Stimulated activated CD8-positive, alpha-beta memory T cell treated with anti-CD3 and anti-CD28 coated beads, Interleukin-7, amount 100 ng/mL, for 1 hour (primary cell): ENCODE measurements at places on chromosomes 13 and 19.

DNA sequence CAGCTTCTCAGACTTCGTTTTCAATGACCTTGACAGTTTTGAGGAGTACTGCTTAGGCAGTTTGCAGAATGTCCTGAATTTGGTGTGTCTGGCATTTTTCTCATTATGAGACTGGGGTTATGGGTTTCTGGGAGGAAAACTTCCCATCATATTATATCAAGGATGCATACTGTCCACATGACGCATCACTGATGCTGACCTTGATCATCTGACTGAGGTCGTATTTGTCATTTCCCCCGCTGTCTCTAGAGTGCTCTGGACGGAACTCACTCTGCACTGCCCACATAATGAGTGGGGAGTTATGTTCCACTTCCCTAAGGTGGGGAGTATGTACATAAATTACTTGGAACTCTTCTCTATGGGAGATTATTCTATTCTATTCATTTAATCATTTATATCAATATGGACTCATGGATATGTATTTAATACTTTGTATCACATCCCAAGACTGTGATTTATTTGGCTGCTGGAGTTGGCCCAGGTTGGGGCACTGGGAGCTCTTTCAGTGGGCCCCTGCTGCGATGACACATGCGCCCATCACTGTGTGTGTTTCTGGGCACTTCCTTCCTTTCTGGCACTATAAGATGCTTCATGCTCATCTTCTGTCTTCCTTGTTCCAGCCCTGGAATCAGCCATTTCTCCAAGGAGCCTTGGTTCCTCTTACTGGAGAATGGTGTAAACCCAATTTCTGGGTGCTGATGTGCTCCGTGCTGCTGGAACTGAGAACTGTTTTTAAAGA, 138.6 kb downstream of the MIPEP start:
- DNase-seq: no peak

DNA sequence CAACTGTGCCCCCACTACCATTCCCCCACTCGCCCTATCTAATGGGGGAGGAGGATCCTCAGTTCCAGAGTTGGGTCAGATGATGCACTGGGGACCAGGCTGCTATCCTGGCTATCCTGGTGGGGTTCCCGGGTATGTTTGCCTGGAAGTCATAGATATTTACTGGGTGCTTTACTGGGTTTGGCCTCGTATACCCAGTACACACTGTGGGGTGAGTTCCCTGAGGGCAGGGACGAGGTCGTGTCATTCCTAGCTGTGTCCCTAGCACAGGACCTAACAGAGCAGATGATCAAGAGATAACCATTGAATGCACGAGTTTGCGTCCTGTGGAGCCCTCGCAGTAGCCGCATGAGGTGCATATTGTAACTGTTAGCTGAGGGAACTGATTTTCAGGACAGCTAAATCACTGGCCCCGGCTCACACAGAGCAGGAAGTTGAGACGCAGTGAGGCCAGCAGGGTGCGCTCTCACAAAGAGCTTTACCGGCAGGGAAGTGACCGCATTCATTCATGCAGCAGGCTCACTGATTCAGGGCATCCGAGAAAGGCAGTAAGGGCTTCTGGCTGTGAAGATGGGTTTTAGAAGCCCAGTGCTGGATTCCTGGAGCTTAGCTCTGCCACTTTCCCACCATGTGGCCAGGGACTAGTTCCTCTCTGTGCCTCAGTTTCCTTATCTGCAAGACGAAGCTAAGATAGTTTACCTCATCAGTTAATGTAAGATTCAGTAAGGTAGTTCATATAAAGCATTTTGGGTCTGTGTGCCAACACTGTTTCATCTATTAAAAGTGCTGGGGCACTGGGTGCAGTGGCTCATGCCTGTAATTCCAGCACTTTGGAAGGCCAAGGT, 6.0 kb downstream of the RUVBL2 start:
- DNase-seq: peak; percentile 40

DNA sequence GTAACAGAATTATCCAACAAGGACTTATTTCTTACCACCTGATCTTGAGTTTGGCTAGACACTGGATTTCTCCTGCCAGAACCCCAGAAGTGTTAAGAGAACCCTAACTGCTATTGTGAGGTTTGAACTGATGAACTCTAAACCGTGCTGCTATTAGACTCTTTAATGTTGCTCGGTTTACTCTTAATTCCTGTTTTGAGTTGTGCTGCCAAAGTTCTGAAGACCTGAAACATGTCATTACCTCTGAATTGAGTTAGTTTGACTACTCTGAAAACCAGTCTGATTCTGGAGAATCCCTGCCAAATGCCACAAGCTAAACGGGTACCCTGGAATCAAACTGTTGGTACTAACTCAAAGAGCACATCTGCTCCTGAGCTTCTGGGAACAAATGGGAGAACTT, 215.5 kb downstream of the KLF12 start:
- no peak for DNase-seq

GRCh38 chr13:65892859-65893258, 1337.3 kb downstream of the PCDH9 start:
- DNase-seq: no peak

GRCh38 chr19:16473875-16474392, 2.2 kb upstream of the EPS15L1 start:
- DNase-seq: no peak

- DNase-seq: no peak
Measured at GRCh38 chr13:78662467-78662866, 3.5 kb upstream of the OBI1 start.

DNA sequence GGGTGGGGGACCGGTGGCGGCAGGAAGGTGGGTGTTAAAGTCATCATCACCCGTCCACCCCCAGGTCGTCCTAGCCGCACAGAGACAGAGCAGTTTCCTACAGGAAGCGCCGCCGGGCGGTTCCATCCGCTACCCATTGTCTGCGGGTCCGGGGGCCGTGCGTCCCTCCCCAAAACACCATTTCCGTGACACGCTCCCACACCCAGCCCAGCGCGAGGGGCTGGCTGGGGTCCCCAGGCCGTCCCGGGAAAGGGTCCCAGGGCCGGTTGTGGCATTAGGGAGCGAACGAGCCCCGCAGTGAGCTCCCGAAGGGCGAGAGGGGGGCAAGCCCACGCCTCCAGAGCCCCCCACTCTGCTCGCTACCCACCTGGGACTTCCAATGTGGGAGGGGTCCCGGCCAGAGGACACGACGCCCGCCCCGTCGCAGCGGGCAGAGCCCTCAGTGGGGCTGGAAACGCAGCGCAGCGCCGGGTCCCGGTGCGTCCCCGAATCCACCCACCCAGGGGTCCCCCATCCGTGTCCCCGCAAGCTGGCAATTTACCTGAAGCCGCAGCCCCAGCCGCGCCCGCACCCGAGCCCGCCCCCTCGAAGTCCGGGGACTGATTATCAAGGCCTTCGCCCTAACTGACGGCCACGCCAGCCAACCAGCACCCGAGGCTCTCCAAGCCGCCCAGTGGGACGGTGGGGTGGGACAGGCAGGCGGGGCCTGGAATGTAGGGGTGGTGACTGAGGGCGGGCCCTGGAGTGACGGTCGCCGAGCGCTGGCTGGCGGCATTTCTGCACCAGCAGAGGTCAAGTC, at the start of gene KANK3:
TSS of gene KANK3 (minus strand) at position 579 of the 799 bp plus-strand sequence. CDS start 5,434 bp downstream, outside the sequence.
- peak; percentile 81 for DNase-seq

DNA sequence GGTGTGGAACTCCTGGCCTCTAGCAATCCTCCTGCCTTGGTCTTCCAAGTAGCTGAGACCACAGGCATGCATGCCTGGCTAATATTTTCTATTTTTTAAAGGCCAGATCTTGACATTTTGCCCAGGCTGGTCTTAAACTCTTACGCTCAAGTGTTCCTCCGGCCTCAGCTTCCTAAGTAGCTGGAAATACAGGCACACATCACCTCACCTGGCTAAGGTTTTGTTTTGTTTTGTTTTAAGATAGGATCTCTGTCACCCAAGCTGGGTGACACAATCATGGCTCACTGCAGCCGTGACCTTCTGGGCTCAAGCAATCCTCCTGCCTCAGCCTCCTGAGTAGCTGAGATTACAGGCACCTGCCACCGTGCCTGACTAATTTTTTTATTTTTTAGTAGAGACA, 5.5 kb upstream of the RLN3 start:
- no peak for DNase-seq

DNA sequence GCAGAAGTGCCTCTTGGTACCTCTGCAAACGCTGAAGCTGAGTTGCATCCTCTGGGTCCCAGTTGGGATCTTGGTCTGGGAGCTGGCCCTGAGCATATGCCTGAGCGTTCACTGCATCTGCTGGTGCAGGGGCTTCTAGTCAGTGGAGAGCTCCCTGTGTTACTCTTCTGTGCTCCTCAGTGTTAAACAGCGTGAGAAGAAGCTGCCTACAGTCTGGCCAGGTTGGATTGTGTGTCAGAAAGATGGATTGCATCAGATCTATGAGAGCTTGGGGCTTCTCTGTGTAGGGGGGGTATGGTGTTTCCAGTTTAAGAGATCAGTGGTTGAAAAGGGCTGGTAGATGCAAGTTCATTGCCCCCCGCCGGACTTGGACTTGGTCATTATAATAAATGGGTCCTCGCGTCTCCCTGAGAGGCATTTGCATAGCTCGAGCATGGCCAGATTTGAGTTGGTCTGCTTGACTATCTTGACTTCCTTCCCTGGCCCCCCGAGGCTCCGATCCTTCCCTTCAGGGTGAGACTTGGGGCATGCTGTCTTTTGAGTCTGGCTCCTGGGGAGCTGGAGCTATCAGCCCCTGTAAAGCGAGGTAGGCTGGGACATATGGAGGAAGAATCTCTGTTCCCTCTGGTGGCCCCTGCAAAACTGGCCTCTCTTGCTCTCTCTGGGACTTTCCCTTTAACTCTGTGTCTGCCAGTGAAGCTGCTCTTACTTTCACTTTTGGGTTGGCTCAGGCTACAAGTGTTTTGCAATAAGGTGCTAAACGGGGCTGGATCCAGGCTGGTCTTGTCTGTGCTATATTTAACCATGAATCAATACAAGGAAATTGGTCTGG, 52.9 kb downstream of the OR10H4 start:
- DNase-seq: no peak

DNA sequence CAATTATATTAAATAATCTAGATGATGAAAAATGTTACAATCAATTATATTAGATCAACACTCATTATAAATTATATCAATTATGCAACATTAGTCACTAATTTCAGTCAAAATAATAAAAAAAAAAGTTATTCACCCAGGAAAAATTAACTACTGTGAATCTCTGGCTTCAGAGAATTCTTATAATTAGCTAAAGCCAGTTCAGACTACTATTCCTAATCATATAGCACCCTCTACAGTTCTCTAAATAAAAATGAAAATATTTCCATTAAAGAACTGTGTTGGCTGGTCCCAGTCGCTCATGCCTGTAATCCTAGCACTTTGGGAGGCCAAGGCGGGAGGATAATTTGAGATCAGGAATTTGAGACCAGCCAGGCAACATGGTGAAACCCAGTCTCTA, 33.0 kb downstream of the XPO4 start:
- DNase-seq: no peak

DNA sequence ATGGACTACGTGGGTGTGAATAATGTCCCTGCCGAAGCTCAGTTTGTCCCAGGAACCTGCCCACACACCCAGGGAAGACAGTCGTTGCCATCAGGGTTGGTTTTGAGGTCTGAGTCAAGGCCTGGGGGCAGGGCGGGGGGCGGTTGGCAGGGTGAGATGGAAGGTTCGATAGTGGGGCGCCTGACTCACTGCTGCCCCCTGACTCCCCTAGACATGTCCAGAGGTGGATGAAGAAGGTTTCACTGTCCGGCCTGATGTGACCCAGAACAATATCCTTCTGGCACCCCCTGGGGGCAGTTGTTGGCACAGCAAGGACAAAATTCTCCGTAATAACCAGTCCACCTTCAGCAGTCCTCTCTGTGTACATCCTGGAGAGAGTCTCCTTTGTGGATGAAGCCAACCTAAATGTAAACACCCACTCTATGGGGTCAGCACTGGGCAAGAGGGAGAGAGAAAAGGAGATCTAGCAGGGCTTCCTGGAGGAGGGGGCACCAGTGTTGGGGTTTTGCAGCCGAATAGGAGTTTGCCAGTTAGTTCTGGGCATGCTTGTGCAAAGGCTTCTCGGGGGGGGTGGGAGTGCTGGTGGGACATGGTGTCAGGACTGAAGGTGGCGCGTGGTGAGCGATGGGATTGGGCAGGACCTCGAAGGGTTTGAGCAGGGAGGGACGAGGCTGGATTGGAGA, 19.6 kb upstream of the B3GNT3 start:
- peak; percentile 26 for DNase-seq

DNA sequence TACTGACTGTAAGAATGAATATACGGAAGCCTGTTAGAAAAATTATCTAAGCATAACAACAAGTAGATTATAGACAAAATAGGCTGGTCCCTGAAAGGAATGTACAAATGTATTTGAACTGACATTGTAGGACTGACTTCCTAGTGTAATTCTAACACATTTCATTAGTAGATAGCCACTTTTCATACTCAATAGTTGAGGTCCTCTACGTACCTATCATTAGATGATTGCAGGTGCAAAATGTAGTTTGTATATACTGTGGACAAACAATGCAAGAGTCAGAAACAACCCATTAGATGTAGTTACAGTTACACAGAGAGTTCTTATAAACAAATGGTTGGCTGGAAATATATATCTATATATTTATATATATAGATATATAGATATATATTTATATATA, 402.3 kb upstream of the SLITRK6 start:
- no peak for DNase-seq

GRCh38 chr13:43725460-43725859, 61.3 kb downstream of the ENOX1 start:
- DNase-seq: no peak

GRCh38 chr13:32955881-32956594, 60.2 kb upstream of the KL start:
- no peak for DNase-seq

DNA sequence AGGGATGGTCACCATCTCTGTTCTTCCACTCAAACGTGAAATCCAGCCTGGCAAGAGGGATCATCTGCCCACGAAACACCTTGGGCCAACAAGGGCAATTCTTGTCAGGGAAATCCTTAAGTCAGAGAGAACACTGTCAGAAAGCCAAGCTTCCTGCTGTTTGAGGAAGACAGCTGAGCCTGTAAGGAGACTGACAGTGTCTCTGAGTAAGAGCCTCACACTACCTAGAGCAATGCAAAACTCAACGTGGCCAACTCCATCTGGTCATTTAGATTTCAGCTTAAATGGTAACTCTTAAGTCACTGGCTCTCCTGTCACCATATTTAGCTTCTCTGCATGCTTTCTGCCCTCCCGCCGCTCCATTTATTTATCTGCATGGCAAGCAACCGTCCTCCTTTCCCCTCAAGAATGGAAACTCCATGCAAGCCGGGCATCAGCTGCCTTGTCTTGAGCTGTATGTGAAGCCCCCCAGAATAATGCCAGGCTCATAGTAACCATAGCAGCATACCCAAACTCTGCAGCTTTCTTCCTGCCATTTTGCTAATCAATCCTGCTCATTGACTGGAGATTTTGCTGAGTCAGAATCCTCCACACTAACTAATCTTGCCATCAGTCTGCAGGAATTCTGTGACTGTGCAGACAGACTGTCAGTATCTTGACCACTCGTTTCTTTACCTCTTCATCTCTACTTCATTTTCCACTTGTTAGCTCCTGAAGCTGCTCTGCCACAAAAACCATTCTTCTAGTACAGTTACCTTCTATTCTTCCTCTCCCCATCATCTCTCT, 159.8 kb downstream of the IRS2 start:
- DNase-seq: no peak
